ENCODE measurements at places on chromosomes 6 and 20.

DNA sequence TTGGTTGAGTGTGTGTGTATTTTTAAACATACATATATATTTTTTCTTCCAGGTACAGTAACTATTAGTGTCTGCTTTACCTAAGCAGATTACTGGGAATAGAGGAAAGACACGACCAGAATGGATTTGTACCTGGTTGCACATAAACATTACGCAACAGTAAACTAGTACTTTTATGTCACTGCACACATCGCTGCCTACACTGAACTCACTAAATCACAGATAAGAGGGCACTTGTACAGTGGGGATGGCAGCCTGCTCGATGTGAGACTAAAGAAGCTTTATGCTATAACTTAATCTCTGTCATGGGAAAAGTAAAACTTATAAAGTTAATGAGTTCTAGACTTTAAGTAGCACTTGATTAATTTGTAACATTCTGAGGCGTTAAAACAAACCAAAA, 89.5 kb upstream of the SIM1 start:
- DNase-seq, result peak; percentile 7

GRCh38 chr6:127514773-127515227, 4.3 kb downstream of the MTCL3 start:
- no peak for DNase-seq

GRCh38 chr20:25150016-25150415, 45.5 kb upstream of the ENTPD6 start:
- no peak for DNase-seq

- no peak for DNase-seq
Observed at GRCh38 chr6:115060581-115060980, 717.8 kb upstream of the HS3ST5 start.

- no peak for DNase-seq
Observed at GRCh38 chr6:134082191-134082590, 29.8 kb upstream of the SLC2A12 start.

- DNase-seq, result no peak
Observed at GRCh38 chr6:87794922-87795885, 93.2 kb upstream of the AKIRIN2 start.

- no peak for DNase-seq
Observed at GRCh38 chr6:71324194-71324785, 35.7 kb downstream of the OGFRL1 start.

DNA sequence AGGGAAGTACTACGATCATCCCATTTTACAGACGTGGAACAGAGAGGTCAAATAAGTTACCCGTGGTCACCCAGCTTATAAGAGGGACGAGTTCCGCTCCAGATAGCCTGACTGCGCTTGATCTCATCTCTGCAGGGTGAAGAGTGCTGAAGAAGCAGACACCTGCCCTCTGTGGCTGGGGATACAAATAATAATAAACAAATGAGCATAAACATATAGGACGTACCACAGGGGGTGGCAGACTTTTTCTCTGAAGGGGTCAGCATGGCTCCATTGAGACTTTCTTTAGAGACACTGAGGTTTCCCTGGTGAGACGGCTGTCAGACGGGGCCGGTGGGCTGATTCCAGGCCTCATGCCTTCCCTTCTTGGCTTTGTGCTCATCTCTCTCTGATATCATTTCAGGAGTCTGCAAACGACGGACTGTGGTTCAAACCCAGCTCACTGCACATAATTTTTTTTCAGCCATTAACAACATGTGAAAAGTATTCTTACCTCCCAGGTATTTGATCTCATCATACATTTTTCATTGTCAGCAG, 47.1 kb downstream of the IRF4 start:
- DNase-seq, result no peak

- DNase-seq, result no peak
Observed at GRCh38 chr20:11906626-11907480, 10.8 kb upstream of the BTBD3 start.

DNA sequence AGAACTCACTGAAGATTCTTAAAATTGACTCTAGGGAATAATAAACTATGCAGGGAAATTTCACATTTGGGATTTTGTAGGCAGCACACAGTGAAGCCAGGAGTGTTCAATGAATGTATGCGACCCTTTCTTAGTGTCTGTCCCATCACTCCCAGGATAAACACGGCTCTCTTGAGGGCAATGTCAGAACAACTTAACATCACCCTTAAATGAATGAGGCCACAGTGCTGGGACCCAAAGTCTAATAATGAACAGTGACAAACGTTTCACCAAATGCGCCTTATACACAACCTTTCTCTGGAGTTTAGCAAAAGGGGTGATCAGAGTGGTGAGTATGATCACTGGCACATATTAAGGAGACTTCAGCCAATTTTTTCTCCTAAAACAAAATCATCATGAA, 237.3 kb downstream of the CLVS2 start:
- no peak for DNase-seq

DNA sequence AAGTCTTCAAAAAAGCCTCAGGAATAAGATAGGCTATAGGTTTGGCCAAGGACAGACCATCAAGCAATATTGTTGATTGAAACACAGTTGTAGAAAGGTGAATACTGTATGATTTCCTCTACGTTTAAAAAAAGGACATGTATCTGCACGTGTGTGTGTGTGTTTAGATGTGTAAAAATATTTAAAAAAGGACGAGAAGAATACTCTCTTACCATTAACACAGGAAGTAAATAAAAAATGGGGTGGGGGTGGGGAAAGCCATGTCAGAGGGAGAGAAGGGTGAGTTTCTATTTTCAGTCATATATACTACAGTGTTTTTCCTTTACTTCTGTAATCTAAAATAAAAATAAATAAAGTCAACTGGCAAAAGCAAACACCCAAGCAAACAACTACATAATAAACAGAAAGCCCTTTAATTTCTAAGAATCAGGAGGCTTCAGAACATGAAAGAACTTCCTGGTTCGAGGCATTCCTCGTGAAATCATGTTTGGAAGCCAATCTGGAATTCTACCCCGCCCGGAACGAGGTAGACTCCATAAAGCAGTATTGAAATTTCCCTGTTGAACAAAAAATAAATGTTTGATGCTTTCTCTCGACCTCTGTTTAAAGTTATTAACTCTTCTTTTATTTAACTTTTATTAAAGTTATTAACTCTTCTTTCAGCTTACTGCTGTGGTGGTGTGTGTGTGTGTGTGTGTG, 158.1 kb upstream of the ZNF217 start:
- DNase-seq, result peak; percentile 20

DNA sequence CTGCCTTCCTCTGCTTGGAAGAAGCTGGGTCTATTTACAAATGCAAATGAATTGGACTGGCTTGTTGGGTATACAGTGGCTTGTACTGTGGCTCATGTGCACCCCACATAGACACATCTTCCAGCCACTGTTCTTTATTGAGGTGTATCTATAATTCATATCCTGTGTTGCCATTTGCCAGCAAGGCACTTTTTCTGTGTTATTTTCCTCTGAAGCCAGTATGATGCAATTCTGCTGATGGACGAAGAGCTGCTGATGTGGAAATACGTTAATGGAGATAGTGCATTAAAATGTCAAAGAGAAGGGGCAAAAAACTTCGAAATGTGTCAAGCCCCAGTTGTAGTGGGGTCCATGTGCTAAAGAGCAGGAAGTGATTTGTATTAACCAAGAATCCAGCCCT, 167.5 kb downstream of the TMEM242 start:
- DNase-seq, result no peak

- no peak for DNase-seq
Observed at GRCh38 chr6:167766986-167767714, 59.6 kb upstream of the AFDN start.

DNA sequence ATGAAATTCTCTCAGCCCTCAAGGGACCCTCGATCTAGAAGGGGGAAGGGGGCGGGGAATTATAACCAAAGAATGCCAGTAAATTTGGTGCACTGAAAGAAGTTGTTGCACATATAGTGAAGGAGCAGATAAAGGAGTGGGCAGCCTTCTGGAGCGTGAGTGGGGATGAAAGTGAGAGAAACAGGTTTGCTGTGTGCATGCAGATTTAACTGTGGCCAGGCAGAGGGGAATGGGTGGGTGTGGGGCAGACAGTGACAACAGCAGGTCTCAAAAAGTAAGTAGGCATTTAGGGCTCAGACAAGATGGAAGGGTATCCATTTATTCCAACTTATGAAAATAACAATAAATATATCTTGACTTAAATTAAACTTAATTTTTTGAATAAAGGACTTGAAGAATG, 149.1 kb downstream of the KCNQ5 start:
- DNase-seq, result no peak

DNA sequence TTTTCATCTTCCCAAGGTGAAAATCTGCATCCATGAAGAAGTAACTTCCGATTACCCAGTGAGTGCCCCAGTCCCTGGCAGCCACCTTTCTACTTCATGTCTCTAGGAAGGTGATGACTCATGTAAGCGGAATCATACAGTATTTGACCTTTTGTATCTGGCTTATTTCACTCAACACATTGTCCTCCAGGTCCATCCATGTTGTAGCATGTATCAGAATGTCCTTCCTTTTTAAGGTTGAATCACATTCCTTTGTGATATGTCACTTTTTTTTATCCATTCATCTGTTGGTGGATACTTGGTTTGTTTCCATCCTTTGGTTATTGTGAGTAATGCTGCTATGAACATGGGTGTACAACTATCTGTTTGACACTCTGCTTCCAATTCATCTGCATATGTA, 176.3 kb upstream of the CDYL start:
- no peak for DNase-seq

DNA sequence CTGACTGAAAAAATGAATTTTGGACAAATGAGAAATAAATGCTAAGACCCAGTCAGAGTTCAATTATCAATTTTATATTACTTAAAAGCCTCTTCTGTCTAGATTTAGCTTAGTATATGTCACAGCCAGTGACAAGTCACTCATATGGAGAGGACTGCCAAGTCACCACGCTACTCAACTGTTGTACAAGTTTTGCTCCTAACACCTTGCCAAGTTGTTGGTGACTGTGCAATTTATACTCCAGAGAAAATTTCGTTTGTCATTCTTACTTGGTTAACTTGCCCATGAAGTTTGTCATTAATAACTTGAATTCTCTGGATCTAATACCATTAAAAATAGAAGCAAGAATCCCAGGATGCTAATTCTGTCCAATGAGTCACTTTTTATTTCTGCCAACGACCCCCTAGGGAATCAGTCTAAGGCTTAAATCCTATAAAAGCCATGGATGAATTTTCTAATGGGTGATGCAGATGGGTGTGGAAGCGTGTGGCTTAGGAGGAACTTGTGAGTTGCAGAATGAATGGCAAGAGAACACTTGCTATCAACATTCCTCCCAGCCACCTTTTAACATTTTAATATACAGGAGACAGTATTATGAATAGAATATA, 30.4 kb upstream of the FBXO30 start:
- DNase-seq, result no peak
